SK-MEL-5 (cell line): ENCODE measurements at places on chromosomes 3 and 15.

DNA sequence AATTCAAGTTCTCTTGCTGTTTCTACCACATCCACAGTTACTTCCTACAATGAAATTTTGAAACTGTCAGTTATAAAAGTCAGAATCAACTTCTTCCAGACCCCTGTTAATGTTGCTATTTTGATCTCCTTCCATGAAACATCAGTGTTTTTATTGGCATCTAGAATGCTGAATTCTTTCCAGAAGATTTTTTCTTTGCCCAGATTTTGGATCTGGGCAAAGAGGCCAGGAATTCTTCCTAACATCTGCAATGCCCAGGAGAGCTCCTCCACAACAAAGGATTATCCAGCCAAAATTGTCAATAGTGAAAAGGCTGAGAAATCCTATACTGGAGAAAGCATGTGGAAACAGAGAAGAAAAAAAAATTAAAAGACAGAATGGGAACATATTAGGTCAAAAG is 75.5 kb downstream of the SERPINI1 start:
- no peak for DNase-seq

GRCh38 chr3:129016720-129017483 is 15.8 kb downstream of the EFCC1 start:
- no peak for DNase-seq

GRCh38 chr3:73536952-73537351 is 87.8 kb downstream of the PDZRN3 start:
- no peak for DNase-seq

DNA sequence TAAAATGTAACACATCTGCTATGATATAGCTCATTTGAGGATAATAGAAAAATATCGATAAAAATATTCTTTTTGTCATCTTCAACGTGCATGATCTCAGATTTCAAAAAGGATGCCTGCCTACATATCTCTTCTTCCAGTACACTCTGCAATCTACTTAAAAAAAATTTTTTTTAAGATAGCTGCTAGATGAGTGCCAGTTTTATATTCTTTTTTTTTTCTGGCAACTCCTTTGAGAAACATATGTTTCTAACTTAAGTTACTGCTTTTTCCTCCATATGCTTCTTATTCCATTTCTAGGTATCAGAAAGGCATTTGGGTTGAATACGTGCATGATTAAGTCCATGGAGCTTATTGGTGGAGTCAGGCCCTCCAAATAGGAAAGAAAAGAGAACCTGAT is 160.4 kb downstream of the PPM1L start:
- no peak for DNase-seq

GRCh38 chr3:144235489-144235888 is 263.9 kb downstream of the DIPK2A start:
- no peak for DNase-seq

GRCh38 chr3:53490459-53490968 is 3.9 kb upstream of the CACNA1D start:
- DNase-seq = no peak

DNA sequence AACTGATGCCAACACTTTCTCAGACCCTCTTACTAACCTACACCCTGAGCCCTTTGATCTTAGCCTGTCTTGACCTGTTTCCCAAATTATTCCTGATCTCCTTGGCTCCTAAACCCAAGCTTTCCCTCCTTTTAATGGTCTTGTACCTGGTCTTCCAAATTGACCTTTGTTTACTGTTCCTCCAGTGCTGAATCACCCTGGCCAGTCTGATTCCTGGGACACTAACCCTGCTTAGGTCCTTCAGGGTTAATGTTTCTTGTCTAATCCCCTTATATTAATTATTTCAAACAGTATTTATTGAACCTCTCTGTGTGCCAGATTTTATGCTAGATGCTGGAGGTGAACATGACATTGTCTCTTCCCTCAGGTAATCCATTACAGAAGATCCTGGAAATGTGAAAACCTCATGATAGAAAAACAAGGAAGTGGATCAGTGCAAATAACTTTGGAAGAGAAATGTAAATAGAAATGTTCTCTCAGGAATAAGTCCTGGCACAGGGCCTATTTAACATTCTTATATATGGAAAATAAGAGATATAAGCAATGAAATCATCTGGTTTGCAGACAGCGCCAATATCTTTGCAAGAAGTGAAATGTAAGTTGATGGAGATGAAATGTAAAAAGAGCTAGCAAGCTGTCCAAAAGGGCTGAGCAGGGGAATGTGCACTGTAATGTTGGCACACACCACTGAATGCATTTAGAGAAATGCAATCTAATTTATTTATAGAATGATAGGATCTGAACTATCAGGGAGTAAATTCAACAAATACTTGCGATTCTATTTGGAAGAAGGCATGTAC is 20.7 kb downstream of the HGD start:
- no peak for DNase-seq

- peak; percentile 71 for DNase-seq
Measured at GRCh38 chr3:54228806-54229205, 106.5 kb downstream of the CACNA2D3 start.

DNA sequence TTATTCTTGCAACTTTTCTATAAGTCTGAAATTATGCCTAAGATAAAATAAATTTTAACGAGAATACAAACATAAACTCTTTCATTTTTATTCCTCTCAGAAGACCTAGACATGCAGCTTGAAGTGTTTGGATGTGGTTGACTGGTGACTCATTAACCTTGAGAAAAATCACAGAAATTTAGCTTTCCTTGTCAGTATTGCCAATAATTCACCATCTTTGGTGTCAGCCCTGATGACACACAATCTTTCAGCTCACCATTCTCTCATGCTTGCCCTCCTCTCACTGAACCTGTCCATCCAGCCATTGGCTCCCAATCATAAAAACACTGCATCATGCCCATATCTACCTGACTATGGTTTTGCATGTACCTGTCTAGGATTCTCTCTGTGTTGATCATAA is 22.6 kb upstream of the TNFAIP8L3 start:
- no peak for DNase-seq

- no peak for DNase-seq
Measured at GRCh38 chr15:96595951-96596350, 265.5 kb downstream of the NR2F2 start.

- peak; percentile 27 for DNase-seq
Measured at GRCh38 chr3:127857333-127857732, 35.0 kb upstream of the MGLL start.

DNA sequence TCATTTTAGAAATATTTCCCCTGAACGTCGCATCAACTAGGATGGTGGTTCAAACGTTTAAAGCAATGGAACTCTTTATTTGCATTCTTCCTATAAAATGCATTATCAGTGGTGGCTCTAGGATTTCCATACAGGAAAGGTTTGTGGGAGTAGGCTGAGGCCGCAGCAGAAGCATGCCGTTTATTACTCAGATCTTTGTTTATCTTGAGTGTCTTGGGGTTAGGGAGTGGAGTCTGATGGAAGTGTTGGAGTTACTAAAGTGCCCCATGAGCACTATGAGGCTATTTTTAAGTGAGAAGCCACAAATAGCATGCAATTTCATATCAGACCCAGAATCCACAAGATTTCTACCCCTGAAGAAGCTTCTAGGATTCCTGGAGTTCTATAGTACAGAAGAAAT is 26.2 kb downstream of the ATOSA start:
- peak; percentile 17 for DNase-seq

DNA sequence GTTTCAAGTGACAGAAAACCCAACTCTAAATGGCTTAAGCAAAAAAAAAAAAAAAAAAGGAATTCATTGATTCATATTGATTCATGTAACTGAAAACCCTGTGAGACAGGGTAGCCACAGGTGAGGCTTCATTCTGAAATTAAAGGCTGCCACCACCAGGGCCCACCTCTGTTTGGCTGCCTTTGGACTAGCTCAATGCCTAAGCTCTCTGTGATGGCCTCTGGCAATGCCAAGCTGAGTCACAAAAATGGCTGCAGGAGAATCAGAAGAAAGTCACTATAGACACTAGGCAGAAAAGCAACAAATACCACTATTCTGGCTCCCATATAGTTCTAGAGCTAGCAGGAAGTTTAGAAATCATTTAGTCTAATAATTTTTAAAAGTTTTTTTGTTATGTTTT is 38.2 kb upstream of the GYG1 start:
- DNase-seq = peak; percentile 17

- no peak for DNase-seq
Measured at GRCh38 chr15:92151741-92152140, 241.9 kb upstream of the ST8SIA2 start.

DNA sequence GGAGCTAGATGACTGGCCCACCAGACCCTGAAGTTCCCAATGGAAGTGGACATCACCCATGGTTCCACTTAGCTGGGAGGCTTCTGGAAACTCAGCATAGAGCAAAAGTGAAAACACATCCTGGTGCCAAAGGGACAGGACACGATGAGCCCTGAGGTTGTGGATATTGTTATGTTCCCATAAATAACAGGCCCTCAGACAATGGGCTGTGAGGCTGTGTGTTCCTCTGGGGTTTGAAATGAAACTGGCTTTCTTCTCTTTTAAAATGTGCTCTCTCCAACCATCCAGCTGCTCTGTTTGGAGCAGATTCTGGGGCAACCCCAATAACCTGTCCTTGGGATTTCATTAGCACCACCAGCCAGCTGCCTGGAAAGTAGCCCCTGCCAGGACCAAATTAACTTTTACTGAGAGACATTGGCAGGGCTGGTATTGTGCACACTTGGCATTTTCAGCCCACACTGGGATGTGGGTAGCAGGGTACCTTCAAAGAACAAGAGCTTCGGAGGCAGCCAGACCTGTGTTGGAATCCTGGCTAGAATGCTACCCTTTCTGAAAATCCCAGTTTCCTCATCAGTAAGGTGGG is 97.5 kb downstream of the DNAJB8 start:
- no peak for DNase-seq

GRCh38 chr3:157417247-157417646 is 19.4 kb upstream of the PTX3 start:
- no peak for DNase-seq

GRCh38 chr15:36911322-36911944 is 188.9 kb downstream of the MEIS2 start:
- DNase-seq = peak; percentile 11

- DNase-seq = no peak
Measured at GRCh38 chr3:4425055-4425454, 42.0 kb downstream of the SUMF1 start.

DNA sequence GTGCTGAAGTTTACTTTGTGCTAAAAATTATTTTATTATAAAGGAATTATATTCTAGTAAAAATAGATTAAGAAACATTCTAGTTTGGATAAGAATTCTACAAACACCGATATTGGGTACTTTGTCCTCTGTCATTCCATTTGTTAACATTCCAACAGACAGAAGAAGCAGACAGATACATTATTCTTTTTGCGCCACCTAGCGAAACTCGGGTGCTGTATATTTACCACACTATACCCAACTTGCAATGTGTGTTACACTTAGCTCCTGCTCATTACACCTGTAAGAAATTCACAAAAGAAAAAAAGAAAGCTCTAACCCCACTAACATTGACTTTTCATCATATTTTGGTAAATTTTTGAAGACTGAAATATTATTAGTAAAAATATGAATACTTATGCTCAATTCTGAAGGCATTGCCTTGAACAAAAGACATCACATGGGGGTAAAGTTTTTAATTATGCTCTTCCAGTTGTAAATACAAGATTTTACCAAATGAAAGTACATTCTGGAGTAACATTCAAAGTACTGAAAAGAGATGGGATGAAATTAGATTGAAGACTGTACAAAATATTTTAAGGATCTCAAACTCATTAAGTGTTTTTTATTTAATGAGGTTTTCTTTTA is 136.5 kb upstream of the MLF1 start:
- DNase-seq = peak; percentile 82

DNA sequence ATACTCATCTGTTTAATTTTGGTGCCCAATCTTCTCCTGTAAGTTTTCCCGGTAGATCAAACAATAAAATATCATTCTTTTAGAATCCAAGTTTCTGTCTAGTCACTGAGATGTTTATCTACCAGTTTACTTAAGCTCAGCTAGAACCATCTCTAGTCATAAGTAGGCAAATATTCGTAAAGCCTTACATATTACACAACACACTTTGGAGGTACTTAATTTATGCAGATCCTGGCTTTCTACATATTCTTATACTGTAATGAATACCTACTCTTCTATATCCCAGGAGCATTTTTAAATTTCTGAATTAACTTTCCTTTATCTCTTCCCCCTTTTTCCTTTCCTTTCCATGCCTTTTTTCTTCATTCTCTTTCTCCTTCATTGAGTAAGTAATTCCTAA is 185.9 kb upstream of the ZBTB20 start:
- DNase-seq = no peak

DNA sequence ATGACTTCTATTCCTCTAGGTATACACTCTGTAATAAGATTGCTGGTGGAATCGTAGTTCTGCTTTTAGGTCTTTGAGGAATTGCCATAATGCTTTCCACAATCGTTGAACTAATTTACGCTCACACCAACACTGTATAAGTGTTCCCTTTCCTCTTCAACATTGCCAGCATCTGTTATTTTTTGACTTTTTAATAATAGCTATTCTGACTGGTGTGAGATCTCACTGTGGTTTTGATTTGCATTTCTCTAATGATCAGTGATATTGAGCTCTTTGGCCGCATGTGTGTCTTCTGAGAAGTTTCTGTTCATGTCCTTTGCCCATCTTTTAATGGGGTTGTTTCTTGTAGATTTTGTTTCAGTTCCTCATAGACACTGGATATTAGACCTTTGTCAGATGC is 12.8 kb downstream of the NXPE3 start:
- no peak for DNase-seq

DNA sequence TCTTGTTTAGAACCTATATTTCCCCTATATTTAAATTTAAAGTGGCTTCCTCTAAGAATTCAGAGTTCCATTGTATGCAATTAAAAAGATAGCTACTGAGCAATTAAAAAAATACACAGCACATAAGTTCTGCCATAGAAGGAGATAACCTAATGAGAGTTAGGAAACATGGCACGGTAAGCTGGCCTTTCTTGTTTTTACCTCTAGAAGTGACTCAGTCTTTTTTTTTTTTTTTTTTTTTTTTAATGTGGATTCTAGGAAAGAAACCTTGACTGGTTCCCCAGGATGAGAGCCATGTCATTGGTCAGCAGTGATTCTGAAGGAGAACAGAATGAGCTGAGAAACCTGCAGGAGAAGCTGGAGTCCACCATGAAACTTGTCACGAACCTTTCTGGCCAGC is 142.7 kb upstream of the BHLHE40 start:
- DNase-seq = no peak

GRCh38 chr15:42090781-42091180 is 3.6 kb downstream of the PLA2G4D start:
- no peak for DNase-seq

- no peak for DNase-seq
Measured at GRCh38 chr3:117622171-117622841, 912.7 kb downstream of the TUSC7 start.

DNA sequence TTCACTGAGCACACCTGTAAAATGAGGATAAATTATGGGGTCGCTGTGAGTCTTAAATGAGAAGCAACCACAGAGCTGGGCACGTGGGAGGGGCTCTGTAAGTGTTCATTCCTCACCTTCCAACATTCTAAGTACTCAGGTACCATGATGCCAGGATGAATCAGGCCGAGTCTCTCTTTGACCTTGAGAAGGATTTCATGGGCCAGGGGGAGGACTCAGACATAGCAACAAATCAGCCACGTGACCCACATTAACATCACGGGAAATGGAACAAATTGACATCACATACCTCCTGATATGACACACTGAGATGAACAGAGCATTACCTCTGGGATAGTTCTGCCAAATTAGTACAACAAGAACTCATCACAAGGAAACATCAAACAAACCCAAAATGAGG is 35.2 kb upstream of the USP3 start:
- no peak for DNase-seq
